ENCODE measurements at places on chromosomes 7 and 10.

GRCh38 chr10:49298671-49298982 is 343 bp upstream of the C10orf71 start:
- DNase-seq, result no peak

GRCh38 chr10:89082086-89082485 is 91.5 kb downstream of the FAS start:
- DNase-seq, result no peak

DNA sequence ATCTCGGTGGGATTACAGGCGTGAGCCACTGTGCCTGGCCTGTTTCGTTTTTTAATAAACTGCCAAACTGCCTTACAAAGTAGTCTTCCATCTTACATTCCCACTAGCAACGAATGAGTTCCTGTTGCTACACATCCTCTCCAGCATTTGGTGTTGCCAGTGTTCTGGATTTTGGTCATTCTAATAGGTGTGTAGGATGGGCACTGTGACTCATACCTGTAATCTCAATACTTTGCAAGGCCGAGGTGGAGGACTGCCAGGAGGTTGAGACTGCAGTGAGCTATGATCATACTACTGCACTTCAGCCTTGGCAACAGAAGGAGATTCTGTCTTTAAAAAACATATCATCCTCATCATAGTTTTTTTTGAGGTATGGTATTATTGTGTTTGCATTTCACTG is 21.4 kb upstream of the RSBN1L start:
- no peak for DNase-seq

- no peak for DNase-seq
These were observed 65.3 kb upstream of the ZMIZ1 start for GRCh38 chr10:79003183-79004100.

DNA sequence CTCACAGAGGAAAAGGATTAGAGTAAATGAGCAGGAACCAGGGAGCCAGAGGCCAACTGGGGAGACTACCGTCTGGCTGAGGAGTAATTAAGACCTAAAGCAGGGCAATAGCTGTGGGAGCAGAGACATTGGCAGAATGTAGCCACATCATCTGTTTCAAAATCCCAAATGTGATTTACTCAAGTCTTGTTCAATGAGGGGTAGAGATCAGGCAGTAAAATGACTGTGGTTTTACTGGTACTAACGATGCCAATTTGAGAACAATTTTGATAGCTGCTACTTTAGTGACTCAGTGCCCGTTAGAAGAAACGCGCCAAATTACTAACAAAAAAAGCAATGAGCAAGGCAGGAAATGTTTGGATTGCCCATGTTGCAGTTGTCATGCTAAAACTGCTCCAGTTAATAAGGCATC is 12.7 kb upstream of the MIOS start:
- DNase-seq, result no peak
